ENCODE measurements at places on chromosomes 3 and 15. TPM values are rescaled to one million over a fixed set of nuclear protein-coding genes. Genes with fewer than 3 reads are reported as not detected.

DNA sequence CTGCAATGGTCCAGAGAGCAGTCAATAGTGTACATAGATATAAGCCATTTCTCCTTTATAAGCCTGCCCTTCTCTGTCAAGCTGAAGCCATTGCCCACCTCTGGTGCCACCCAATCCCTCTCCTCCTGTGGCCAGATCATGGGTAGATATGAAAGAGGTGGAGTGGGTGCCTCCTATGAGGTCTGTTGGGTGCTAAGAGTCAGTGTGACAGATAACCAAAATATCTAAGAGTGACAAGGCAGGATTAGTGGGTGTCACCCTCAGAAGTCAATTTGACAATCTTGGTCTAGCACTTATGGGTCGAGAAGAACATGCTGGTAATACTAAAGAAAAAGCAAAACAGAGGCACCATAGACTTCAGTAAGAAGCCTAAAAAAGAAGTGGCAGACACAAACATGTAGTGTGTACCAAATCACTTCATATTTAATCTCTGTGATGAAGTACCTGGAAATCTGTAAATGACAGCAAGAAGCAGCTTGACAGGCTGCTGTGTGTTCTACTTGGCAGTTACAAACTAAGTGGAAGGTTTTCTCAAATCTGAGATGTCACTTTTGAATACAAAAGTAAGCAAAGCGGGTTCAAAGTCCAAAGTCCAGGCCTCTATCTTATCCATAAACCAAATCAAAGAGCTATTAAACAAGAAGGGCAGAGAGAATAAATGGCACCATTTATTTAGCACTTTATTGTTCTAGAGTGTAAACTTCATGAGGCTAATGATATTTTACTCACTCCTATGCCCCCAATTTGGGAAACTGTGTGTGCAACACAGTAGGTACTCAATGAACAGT, 118.9 kb upstream of the EOMES start:
- DNase-seq: no peak

DNA sequence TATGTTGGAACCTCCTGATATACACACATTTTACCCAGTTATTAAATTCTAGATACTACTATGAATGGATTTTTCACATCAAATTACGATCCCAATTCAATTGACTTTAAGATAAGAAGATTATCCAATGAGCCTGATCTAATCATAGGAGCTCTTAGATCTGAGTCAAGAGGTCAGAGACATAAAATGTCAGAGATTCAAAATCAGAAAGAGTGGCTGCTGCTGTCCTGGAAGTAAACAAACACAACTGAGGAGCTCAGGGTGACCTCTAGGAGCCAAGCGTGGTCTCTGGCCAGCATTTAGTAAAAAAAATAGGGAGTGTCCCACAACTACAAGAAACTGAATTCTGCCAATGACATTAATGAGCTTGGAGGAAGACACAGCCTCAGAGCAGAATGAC, 557.1 kb upstream of the CBLB start:
- DNase-seq: no peak

- DNase-seq: peak; percentile 80
These were observed 24.8 kb downstream of the GABRA5 start for GRCh38 chr15:26891448-26892181.

GRCh38 chr15:63672369-63672768, 75.2 kb downstream of the FBXL22 start:
- no peak for DNase-seq

EEF1AKMT4 gene
- total RNA-seq: 23.3 TPM

PTX3 gene
- 5.4 TPM for total RNA-seq

DNA sequence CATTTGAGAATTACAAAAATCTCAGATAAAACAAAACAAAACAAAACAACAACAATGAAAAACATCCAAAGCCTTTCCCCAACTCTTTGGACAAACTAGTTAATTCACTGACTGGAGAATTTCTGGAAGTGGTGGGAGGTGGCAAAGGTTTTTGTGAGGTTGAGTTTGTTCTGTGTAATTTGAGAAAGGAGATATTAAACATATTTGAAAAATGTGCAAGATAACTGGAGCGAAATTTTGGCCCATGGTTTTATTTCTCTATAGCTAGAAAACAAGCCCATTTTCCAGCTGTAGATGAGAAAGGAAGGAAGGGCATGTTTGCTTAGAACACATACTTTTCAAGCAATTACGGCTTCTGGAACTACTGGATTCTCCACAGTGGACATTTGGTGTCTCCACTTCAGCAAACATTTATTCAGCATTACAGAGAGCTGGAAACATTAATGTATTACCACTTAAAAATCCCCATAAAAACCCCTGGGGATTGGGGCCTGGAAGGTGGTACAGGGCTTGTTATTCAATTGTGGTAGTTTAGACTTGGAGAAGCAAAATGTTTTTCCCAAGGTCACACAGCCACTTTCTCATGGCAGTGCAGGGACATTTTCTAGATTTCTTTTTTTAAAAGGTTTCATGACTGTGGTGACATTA, 135.8 kb downstream of the THSD4 start:
- no peak for DNase-seq

XCR1 gene
- not detected for total RNA-seq

GRCh38 chr3:28840976-28841376, 439.9 kb upstream of the RBMS3 start:
- no peak for DNase-seq

- no peak for DNase-seq
These were observed 80.1 kb downstream of the FBLN2 start for GRCh38 chr3:13628841-13629551.

- peak; percentile 89 for DNase-seq
These were observed 78.2 kb downstream of the CCNL1 start for GRCh38 chr3:157081626-157082210.

- no peak for DNase-seq
These were observed 8.2 kb downstream of the SLC27A2 start for GRCh38 chr15:50190166-50190570.

PYDC2 gene
- total RNA-seq: not detected

LYZL4 gene
- not detected for total RNA-seq

MAGI1 gene
- total RNA-seq: 11.0 TPM

DNA sequence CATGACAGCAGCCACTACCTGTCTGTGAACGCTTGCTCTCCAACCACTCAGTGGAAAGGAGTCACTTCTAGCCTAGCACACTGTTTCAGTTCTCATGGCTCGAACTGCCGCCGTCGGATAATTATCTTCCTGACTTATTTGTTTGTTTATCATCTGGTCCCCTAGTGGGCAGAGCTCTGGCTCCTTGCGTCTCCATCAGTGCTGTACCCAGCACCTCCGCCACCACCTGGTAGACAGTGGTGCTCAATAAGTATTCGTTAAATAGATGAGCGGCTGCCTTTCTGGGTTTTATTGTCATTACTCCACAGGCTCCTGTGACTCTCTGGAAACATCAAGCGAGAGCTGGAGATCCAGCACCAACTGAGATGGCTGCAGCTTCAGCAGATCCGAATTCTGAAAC, 297.5 kb downstream of the NTRK3 start:
- DNase-seq: no peak

HEG1 gene
- total RNA-seq: 3.8 TPM

DNA sequence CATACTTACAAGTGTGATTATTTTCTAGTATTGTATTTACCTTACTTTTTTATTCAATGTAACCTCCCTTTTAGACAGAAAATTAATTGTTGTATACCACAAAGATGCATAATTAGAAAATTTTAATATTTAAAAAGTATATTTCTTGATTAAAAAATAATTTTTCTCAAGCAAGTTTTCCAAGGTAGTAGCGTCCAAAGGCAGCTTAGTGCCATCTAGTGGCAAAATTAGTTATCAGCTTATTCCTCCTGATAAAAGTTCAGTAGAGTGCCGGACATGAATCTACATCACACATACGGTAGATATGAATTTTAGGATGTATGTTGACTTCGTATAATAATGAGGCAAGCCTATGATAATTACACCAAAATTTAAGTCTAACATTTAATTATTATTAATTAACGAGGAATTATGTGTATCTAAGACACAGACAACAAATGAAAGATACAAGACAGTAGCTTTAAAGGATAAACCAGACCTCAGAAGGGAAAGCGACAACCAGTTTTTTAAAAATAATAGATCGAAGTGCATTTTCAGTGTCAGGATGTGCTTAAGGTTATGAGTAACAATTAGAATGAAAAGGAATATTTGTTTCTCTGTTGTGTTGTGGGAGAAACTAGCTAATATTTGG, 405.9 kb downstream of the ROBO1 start:
- DNase-seq: peak; percentile 37

DNA sequence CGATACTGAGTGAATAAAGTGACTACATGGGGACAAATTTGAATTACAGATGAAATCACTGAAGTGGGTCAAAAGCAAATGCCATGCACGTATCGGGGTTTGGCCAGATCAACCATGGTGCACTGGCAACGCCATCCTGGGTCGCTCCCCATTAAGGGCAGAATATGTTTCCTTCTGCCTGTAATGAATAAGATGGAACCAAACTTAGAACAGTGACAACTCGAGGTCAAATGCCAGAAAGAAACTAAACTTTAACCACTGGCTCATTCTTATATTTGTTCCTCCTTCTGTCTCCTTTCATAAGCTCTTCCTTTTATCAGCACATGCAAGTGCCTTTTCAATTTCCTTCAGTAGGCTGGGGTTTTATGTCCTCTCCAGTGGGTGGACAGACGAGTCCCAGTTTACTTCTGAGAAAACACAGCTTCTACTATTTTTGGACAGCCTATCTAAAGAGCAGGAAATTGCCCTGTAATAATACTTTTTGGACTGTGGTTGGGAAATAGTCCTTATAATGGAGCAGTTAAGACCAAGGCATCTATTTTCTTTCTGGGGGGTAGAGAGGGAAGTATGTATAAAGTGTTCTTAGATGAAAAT, 61.4 kb downstream of the WHAMM start:
- no peak for DNase-seq

FSTL1 gene
- 117 TPM for total RNA-seq

GRCh38 chr3:24220859-24221657, 273.6 kb downstream of the THRB start:
- no peak for DNase-seq

GRCh38 chr15:66698318-66698961, 3.6 kb upstream of the SMAD6 start:
- peak; percentile 47 for DNase-seq

GATA2 gene
- total RNA-seq: 85.0 TPM

Measured in G401 (cell line).